Stimulated activated CD4-positive, alpha-beta T cell treated with anti-CD3 and anti-CD28 coated beads, Interleukin-1b, Interleukin-23, amount 100 ng/mL, for 24 hours (primary cell): ENCODE measurements at places on chromosomes 2 and 18.

DNA sequence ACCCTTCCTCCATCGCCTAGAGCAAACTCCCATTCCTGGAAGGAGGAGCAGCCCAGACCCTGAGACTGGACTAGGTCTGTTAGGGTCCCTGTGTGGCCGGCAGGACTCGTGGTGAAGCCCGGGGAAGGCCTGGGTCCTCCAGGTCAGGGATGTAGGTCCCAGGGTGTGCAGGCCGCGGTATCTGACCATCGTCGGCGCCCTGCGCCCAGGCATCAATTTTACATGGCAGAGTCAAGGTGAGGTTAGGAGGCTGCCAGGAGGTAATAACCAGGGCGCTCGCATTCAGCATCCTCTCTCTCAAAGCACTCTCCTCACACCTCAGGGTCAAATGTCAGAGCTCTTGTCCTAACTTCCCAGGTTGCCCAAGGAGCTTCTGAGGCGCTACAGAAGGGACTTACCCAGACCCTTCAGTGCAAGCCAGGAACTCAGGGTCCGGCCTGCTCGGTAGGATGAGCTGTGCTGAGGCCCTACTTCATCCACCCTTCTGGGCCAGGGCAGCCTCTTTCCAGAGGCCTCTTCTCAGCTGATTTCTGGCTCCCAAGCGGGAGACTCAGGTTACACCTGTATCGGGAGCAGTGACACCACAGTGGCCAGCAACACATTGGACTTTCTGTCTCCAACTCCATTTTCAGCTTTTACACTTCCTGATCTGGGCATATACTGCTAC is 628 bp downstream of the SH2D6 start:
- DNase-seq = no peak

- no peak for DNase-seq
Measured at GRCh38 chr2:94995553-94996304, 29.8 kb upstream of the MAL start.

- no peak for DNase-seq
Measured at GRCh38 chr2:95077530-95077825, 44.1 kb downstream of the MRPS5 start.

GRCh38 chr2:184206045-184206444 is 392.3 kb upstream of the ZNF804A start:
- DNase-seq = no peak

- DNase-seq = no peak
Measured at GRCh38 chr2:134107402-134107801, 146.5 kb upstream of the MGAT5 start.

- no peak for DNase-seq
Measured at GRCh38 chr2:111046670-111047069, 74.0 kb upstream of the BCL2L11 start.

GRCh38 chr2:200798514-200798913 is 13.2 kb upstream of the BZW1 start:
- DNase-seq = no peak

- DNase-seq = no peak
Measured at GRCh38 chr2:44843086-44843485, 98.4 kb upstream of the SIX3 start.
